ENCODE measurements at places on chromosomes 12 and 14.

- no peak for DNase-seq
Measured at GRCh38 chr12:55925870-55926737, 1.6 kb downstream of the PYM1 start.

GRCh38 chr12:128818065-128819022 lies 5.4 kb downstream of the SLC15A4 start:
- DNase-seq: no peak

DNA sequence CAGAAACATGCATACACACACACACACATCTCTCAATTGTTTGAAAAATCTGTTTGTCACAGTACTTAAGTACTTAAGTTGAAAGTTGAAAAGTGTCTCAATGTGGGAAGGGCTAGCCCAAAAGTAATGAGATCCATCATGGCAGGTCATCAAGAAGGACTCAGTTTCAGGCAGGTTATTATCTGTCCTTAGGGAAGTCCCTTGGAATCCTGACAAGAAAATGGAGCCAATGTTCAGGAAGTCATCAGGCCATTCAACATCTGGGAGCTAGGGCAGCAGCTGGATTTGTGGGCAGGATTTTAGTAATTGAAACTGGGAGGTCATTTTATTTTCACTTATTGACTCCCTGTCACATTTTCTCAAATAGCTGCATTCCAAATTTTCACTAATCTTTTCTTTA lies 56.0 kb downstream of the MSRB3 start:
- DNase-seq: no peak

- DNase-seq: no peak
Measured at GRCh38 chr12:108805136-108805535, 52.2 kb downstream of the SSH1 start.

GRCh38 chr14:52303236-52303635 lies 10.9 kb upstream of the PTGER2 start:
- no peak for DNase-seq

- DNase-seq: no peak
Measured at GRCh38 chr14:79767251-79767650, 444.1 kb downstream of the DIO2 start.

GRCh38 chr12:109591041-109591440 lies 17.4 kb downstream of the MVK start:
- no peak for DNase-seq

- no peak for DNase-seq
Measured at GRCh38 chr14:94483729-94484275, 7.8 kb upstream of the SERPINA9 start.
